ENCODE measurements at places on chromosomes 12 and 14.

GRCh38 chr14:89425931-89426330 is 8.9 kb upstream of the FOXN3 start:
- peak; percentile 48 for DNase-seq

DNA sequence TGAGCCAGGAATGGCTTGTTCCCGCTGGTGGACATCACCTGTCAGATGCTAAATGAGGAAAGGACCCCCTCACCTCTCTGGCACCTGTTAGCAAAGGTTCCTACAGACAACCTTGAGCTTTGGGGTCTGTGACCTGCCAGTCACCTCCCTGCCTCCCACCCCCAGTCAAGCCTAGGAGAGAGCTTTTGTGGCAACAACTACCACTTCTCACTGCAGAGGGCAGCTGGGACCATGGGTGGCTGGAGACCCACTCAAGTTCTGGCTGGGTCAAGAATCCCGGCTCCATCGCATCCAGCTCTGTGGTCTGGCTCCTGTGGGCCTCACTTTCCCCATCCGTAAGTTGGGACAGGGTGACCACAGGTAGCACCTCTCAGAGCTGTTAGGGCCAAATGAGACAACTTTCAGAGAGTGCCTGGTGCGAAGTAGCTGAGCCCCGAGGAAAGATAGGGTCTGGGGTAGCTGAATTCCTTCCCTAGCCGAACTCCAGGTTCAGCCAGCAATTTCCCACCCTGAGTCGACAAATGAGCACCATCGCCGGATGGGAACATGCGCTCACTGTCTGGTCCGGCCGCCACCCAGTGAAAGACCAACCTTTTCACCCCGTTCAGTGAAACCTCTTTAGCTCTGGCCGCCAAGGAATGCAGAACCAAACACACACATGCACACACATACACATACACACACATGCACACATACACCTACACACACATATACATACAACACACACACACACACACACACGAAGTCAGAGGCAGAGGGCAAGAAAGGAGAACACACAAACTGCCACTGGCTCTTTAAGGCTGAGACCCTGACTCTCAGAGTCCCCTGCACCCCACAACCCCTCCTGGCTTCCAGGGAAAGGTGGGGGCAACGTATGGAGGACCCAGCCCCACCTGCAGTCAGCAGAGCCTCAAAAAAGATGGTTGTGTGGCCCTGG is 1.9 kb downstream of the TMEM119 start:
- DNase-seq, result no peak

DNA sequence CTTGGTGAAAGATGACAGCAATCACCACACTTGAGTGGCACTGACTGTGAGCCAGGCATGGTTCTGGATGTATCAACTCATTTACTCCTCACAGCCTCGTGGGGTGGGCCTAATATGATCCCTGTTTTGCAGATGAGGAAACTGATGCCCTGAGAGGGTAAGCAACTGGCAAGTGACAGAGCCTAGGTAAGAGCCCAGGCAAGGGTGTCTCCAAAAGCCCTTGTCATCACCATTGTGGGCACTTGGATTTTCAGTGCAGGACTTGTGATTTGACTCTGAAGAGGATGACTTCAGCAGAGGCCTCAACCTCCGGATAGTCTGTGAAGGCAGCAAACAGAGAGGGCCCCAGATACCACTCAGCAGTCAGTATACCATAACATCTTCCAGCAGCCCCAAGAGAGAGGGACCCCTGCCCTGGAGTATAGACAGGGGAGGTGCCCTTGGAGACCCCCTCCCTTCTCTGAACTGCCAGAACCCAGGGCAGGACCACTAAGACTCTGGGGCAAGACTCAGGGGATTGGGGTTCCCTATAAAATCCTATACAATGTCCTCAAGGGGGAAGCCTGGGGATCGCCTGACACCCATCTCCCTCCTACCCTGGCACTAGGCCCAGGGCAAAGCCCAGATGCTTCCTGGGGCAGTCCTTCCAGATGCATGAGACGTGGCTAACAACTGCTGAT is 7.1 kb upstream of the KRT5 start:
- DNase-seq, result no peak

- DNase-seq, result no peak
These were observed 61.4 kb upstream of the ELK3 start for GRCh38 chr12:96132819-96133218.

- peak; percentile 74 for DNase-seq
These were observed 25.9 kb upstream of the LGALS3 start for GRCh38 chr14:55103005-55103640.

- no peak for DNase-seq
These were observed 60.7 kb upstream of the GZMB start for GRCh38 chr14:24694680-24695079.

DNA sequence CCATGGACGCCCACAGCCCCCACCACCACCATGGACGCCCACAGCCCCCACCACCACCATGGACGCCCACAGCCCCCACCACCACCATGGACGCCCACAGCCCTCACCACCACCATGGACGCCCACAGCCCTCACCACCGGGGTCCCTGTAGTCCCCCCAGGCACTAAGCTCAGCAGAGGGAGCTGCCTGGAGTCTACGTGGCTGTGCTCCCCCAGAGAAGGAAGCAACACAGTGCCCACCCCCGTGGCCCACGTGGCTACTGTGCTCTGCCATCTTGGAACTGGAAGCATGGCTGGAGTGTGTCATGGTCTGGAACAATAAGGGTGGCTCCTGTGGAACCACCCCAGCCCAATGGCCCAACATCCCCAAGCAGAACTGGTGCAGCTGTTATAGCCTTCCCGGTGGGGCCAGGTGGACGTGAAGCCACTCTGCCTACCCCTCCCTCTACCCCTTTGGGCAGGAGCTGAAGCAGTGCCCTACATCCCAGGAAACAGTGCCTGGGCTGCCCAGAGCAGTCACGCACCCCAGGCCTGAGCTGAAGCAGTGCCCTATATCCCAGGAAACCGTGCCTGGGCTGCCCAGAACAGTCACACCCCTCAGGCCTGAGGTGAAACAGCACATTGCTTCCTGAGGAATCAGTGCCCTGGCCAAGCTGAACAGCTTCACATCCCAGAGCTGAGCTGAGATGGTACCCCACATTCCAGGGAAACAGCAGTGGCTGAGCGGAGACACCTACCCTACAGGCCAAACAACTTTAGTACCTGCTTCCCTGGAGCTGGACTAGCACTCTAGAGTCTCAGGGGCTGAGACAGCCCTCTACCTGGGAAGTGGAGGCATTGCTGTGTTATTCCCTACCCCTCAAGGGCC is 9.0 kb upstream of the SFSWAP start:
- no peak for DNase-seq

- no peak for DNase-seq
These were observed 145.5 kb downstream of the PTPN11 start for GRCh38 chr12:112564160-112564784.

DNA sequence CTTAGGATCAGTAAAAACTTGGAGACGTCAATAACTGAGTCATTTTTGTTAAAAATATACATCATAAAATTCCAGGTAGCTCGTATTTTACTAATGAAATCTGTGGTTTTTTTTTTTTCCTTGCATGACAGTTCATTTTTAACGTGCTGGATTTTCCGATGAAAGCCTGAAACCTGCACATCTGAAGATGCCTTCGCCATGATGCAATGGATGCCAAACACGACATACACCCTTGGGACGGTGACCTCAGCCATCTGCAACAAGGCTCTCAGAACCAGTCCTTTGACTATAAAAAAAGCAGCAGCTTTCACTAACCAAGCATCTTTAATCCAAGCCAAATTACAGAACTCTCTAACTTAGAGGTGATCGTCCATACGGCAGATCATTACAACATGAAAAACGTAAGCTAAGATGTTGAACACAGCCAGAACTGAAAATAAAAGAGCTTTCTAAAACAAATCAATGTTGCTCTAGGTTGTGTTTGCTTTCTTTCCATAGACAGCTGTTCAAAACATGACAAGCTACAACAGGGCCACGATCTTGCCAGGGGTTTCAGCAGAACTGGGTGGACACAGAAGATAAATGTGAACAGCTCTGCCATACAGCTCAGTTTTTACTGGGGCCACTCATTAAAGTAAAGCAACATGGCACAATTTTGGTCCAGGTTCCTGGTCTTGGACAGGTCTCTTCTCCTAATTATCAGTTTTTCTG is 7.8 kb downstream of the NIN start:
- DNase-seq, result peak; percentile 60

GRCh38 chr12:738712-739111 is 13.7 kb upstream of the WNK1 start:
- peak; percentile 89 for DNase-seq

DNA sequence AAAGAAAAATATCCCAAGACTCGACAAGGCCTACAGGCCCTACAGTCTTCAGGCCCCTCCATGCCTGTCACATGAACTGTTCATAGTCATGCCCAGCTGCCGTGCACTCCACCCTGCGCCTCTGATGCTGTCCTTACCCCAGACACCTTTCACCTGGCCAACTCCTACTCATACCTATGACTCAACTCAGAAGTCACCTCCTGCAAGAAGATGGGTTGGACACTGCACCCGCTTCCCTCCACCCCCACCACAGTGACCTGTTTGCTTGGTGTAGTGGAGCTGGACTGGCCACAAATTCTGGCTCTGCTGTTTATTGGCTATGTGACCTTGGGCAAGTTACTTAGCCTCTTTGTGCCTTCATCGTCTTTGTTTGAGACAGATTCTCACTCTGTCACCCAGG is 56.2 kb downstream of the PHETA1 start:
- DNase-seq, result no peak

DNA sequence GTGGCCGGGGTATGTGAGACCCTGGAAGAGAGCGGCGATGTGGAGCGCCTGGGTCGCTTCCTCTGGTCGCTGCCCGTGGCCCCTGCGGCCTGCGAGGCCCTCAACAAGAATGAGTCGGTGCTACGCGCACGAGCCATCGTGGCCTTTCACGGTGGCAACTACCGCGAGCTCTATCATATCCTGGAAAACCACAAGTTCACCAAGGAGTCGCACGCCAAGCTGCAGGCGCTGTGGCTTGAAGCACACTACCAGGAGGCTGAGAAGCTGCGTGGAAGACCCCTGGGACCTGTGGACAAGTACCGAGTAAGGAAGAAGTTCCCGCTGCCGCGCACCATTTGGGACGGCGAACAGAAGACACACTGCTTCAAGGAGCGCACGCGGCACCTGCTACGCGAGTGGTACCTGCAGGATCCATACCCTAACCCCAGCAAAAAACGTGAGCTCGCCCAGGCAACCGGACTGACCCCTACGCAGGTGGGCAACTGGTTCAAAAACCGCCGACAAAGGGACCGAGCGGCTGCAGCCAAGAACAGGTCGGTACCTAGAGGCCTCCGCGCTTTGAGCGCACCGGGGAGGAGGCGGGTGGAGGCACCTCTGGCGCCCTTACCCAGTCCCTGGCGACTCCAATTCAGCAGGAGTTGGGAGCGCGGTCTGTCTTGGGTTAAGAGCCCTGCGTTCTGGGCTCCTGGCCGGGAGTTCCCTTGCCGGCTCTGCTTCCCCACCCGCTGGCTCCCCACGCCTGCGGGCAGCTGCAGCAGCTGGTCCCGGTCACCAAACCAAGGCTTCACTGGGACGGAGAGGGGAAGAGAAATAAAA is 700 bp downstream of the SIX6 start:
- peak; percentile 77 for DNase-seq

- peak; percentile 6 for DNase-seq
These were observed 1.9 kb downstream of the NGB start for GRCh38 chr14:77268989-77269600.

DNA sequence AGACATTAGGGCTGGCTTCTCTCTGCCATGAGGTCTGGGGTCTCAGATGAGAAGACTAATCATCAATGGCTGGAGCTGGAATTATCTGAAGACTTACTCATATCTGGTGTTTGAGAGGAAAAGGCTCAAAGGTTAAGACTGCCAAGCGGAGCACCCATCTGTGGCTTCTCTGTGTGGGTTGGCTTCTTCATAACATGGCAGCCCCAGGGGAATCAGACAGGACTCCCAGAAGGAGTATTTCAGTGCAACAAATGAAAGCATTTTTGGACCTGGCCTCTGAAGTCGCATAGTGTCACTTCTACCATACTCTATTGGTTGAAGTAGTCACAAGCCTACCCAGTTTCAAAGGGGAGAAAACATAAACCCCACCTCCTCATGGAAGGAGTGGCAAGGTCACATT is 171.8 kb upstream of the KRR1 start:
- no peak for DNase-seq

- no peak for DNase-seq
These were observed 77.1 kb downstream of the PLEKHA5 start for GRCh38 chr12:19206493-19207077.

- DNase-seq, result no peak
These were observed 38.7 kb upstream of the DUSP6 start for GRCh38 chr12:89390802-89391673.

- peak; percentile 78 for DNase-seq
These were observed 39.8 kb downstream of the PRIMA1 start for GRCh38 chr14:93748208-93749075.

DNA sequence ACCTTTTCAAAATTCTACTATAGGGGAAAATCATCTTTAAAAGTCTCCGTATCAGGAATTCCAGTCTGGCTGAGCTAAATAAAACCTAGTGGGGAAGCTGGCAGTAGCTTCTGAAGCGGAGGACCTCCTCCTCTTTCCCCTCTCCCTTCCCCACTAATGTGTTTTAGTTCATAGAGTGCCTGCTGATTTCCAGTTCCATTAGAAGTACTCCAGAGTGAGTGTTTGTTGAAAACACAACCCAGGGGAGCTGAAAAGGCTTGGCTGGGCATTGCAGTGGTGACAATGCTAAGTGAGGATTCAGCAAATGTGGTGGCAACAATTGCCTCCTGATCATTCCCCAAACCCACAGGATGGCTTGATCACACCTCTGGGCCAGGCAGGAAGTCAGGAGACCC is 144.2 kb upstream of the FRMD6 start:
- no peak for DNase-seq

DNA sequence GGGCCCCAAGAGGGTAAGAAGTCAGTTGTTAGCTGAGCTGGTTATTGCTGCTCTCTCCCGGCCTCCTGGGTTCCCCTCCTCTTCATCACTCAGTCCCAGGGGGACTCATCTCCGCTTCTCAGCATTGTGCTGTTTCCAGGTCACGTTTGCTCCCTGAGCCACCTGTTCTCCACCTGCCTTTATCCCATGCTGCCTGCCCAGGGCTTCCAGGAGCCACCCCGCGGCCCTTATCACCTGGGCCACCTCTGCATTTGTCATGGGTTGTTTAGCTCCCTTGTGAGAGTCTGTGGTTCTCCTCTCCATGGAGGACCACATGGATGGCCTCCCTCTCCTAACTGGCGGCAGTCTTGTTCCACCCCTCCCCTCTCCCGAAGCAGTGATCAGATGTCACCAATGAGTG is 36.0 kb downstream of the SYNDIG1L start:
- DNase-seq, result no peak

DNA sequence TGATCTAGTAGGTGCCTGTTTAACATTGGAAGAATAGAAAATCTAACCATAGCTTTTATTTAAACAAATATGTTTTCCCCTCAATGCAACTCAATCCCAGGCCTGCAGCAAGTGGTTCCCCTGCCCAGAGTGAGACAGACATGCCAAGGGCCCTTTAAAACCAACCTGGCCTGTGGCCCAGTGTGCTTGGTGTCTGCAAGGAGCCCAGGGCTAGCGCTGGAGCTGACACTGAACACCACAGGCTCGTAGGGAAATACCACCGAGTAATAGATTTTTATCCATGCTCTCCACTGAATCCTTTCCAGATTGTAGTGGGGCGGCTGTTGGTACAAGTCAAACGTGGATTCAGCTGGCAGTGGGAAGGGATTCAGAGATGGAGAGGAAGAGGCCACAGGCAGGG is 95.6 kb upstream of the NRXN3 start:
- DNase-seq, result peak; percentile 7

GRCh38 chr12:25311506-25311905 is 60.8 kb upstream of the KRAS start:
- DNase-seq, result no peak

GRCh38 chr14:93496856-93497741 is 66.4 kb downstream of the UNC79 start:
- DNase-seq, result peak; percentile 30
